GM12878 (cell line): ENCODE measurements at places on chromosomes 11 and 22. TPM values are rescaled to one million over a fixed set of nuclear protein-coding genes. Genes with fewer than 3 reads are reported as not detected.

DNA sequence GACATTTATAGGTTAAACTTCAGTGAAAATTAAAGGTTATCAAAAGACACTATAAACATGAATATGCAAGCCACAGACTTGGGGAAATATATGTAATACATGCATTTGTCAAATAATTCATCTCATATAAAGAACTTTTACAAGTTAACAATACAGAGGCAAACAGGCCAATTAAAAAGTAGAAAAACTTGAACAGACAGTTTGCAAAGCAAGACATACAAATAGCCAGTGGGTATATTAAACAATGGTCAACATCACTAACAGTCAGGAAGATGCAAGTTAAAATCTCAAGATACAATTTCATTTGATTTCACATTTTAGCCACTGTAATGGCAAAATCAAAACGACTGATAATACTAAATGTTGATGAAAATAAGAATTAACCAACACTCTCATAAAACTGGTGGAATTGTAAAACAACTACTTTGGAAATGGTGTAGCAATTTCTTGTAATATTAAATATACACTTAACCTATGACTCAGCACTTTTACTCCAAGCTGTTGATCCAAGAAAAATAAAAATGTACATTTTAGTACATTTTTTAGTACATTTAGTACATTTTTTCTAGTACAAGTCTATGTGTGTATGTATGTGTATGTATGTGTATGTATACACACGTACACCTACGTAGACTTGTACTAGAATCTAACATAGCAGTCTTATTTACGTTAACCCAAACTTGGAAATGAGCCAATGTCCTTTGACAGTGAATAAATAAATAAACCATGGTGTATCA is 62.8 kb downstream of the LRRC74B start:
- no peaks in the 10 kb centered on the region for H3K4me1 ChIP-seq
- no peaks in the 10 kb centered on the region for H3K27me3 ChIP-seq
- no peak overlapping the region for H3K27ac ChIP-seq
- H3K36me3 ChIP-seq = no peaks in the 10 kb centered on the region
- H3K4me3 ChIP-seq = no peak overlapping the region
- DNase-seq = no peak

DNA sequence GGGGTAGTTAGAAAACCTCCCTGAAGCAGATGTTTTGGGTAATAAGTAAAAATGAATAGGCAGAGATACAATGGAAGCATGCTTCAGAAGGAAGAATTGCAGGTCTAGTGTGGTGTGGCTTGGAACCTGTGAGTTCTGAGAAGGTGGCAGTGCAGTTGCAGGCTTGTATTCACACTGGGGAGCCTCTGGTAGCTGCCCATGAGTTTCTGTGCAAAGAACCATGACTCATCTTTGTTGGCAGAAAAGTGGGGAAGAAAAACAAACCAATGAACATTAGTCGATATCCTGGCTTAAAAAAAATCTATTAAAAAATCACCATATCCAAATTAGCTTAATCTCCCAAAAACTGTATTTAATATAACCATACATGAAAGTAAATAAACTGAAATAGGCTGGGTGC is 232.6 kb downstream of the FAT3 start:
- no peaks in the 10 kb centered on the region for H3K36me3 ChIP-seq
- DNase-seq = no peak
- H3K4me1 ChIP-seq = no peaks in the 10 kb centered on the region
- no peaks in the 10 kb centered on the region for H3K27me3 ChIP-seq
- H3K27ac ChIP-seq = no peak overlapping the region

DNA sequence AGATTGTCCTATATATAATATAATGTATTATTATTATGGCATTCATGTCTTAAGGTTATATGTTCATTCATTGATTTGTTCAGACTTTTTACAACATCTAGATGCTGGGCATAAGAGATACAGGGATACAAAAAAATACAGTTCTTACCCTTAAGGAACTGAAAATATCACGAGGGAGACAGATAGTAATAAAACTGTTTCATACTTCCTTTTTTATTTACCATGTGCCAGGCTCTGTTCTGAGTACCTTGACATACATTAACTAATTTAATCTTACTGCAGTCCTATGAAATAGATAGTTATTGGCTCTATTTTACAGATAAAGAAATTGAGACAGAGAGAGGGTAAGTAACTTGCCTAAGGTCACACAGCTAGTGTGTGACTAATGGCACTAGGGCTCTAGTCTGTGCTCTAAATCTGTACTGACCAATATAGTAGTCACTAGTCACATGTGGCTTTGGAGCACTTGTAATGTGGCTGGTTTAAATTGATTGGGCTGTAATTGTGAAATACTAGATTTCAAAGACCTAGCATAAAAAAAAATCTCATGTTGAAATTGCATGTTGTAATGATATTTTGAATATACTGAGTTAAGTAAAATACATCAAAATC is 21.3 kb downstream of the TRIM44 start:
- no peak overlapping the region; the same call in 1 of the 2 replicates for H3K27ac ChIP-seq
- H3K36me3 ChIP-seq = peaks cover 8% of the 10 kb centered on the region
- H3K4me3 ChIP-seq = no peak overlapping the region
- H3K4me1 ChIP-seq = peaks cover 33% of the 10 kb centered on the region
- DNase-seq = no peak

DNA sequence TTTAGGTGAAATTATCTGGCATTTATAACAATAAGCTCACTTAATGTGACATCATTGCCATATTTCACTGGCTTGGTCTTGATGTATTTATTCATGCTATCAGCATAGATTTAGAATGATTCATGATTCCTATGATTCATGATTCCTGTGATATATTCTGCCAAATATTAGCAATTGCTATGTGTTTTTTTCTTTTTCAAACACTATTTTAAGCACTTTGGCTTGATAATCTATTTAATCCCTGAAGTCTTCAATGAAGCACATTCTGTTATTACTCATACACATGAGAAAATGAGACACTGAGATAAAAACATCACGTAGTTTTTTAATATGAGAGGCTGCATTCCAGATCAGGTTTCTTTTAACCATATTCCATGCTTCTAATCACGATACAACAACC is 78.5 kb downstream of the LUZP2 start:
- no peak overlapping the region for H3K27ac ChIP-seq
- no peaks in the 10 kb centered on the region for H3K36me3 ChIP-seq
- DNase-seq = no peak
- no peak overlapping the region for H3K4me3 ChIP-seq

GRCh38 chr11:82930229-82930628 is 28.7 kb downstream of the DDIAS start:
- peak overlapping the region; percentile 82 for H3K27ac ChIP-seq
- H3K36me3 ChIP-seq = 0 out of 2 replicates have a peak, but pooled peaks cover 2% of the 10 kb centered on the region
- H3K4me3 ChIP-seq = no peak overlapping the region

DNA sequence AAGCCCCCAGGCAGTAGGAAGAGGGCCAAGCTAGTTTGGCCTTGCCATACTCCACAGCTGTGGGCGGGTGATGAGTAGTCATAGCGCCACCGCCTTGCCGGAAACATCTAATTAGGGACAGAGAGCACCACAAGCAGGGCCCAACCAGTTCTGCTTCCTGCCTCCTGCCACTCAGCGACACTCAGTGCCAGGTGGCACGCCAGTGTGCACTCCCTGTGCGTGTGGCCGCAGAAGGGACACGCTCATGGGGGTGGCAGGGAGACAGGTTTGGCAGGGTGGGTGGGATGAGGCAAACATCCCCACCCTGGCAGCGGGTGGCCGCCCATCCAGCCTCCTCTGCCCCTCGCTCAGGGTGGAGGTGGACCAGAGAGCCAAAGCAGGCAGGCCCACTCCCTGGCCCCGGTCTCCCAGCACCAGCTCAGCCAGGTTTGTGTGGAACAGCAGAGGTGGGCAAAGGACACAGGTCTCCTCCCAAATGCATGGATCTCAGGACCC is 4.9 kb downstream of the OVOL1 start:
- peaks cover 8% of the 10 kb centered on the region; the same call in 1 of the 2 replicates for H3K27me3 ChIP-seq
- H3K27ac ChIP-seq = peak overlapping the region; percentile 54
- DNase-seq = peak; percentile 73
- peaks cover 30% of the 10 kb centered on the region for H3K4me1 ChIP-seq

DNA sequence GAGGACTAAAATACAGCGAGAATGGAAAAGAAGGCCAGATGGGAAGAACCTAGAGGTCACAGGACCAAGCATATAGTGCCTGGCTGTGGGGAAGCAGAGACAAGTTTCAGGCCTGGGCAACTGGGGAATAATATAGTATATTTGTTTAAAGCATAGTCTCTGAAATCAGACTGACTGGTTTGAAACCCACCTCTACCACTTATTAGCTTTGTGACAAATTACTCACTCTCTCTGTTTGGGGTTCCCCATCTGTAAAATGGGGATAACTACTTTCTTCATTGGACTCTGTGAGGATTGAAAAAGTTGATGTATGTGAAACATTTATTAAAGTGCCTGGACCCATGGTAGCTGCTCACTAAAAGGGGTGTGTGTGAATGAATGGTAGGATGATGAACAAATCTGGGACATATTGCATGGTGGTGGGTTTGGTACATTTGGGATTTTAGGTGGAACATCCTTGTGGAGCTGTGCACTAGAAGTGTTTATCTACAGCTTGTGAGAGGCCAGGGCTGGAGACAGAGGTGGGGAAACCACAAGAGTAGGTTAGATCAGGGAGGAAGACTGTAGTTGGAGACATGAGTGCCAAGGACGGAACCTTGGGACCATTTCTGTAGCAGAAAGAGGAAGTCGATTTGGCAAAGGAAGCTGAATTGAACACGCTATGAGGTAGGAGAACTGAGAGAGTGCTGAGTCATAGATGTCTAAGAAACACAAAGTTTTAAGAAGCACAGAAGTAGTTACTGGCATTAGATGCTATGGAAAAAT is 52.6 kb downstream of the SWAP70 start:
- no peaks in the 10 kb centered on the region for H3K27me3 ChIP-seq
- H3K4me1 ChIP-seq = peaks cover 58% of the 10 kb centered on the region
- H3K36me3 ChIP-seq = peaks cover 6% of the 10 kb centered on the region
- H3K27ac ChIP-seq = peak overlapping the region; percentile 65
- H3K4me3 ChIP-seq = no peak overlapping the region

GRCh38 chr11:61071913-61072312 is 30.4 kb upstream of the CD5 start:
- peaks cover 14% of the 10 kb centered on the region for H3K4me1 ChIP-seq
- no peak overlapping the region for H3K4me3 ChIP-seq
- no peak for DNase-seq
- no peaks in the 10 kb centered on the region for H3K36me3 ChIP-seq
- H3K27ac ChIP-seq = peak overlapping the region; percentile 81
- H3K27me3 ChIP-seq = no peaks in the 10 kb centered on the region

GRCh38 chr22:20423906-20424551 is 13.6 kb downstream of the SCARF2 start:
- H3K36me3 ChIP-seq = no peaks in the 10 kb centered on the region
- H3K27ac ChIP-seq = no peak overlapping the region

DNA sequence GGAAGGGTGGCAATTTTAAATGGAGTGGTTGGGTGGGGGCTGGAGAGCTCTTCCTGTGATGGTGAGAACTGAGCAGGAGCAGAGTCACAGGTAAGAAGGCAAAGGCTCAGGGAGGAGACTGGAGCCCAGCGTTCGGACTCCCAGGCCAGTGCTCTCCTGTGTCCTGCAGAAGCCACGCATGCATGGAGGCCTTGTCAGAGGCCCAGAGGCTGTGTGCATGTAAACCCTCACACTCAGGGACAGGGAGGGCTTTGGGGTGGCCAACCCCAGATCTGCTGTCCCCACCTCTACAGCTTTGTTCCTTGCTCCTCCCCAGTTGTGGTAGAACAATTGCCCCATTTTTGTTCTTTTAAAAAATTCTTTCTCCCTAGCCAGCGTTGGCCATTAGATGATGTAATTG is 130.4 kb upstream of the PARVA start:
- no peak overlapping the region for H3K27ac ChIP-seq
- no peak for DNase-seq
- peaks cover 2% of the 10 kb centered on the region; the same call in 1 of the 2 replicates for H3K27me3 ChIP-seq
- H3K36me3 ChIP-seq = no peaks in the 10 kb centered on the region

DNA sequence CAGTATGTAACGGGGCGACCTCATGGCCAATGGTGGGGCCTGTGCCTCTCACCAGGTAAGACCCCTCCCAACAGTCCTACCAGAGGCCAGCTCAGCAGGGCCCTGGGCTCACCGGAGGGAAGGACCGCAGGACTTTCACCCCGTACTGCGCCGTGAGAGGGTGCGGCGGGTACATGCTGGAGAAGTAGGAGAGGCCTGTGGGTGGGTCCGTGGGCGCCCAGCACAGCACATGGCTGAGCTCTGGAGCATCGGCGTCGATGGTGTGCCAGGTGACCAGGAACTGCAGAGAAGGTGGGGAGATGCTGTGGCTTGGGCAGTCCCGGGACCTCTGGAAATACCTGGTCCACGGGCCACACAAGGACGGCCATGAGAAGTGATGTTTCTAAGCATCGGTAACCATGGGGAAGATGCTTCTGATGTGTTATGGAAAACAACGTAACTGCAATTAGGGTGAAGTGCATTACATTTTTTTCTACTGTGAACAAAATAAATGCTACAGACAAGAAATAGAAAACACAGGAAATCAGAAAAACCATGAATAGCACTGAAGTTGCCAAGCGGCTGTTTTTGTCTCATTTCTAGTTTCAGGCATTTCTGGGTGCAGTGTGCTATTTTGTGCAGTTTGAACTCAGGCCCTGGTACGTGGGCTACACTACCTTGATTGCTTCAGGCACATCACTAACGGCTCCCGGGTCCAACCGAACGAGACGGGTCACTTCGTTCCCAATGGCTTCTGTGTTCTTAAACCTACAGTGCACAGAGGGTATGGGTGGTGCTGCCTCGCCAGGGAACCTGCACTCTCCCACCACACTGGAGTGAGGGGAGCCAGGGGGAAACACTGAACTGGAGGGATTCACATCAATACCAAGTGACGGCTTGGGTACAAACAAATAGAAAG is 46.5 kb upstream of the SERPIND1 start:
- H3K36me3 ChIP-seq = peaks cover 7% of the 10 kb centered on the region; the same call in 1 of the 2 replicates
- no peaks in the 10 kb centered on the region for H3K4me1 ChIP-seq

The LRRN4CL gene
- not detected in 2 replicates for total RNA-seq

The MRGPRX3 gene
- total RNA-seq = not detected in 2 replicates

The EXPH5 gene
- total RNA-seq = 9.2 and 11.1 TPM in 2 replicates

The FGF19 gene
- total RNA-seq = 0.08 TPM in 1 of 2 replicates, not detected in the other

The MS4A4E gene
- 0.72 and 0.92 TPM in 2 replicates for total RNA-seq

The MAP6 gene
- total RNA-seq = 0.21 TPM in 1 of 2 replicates, not detected in the other

The HTR3A gene
- not detected in 2 replicates for total RNA-seq

The PHLDB1 gene
- 0.23 and 0.27 TPM in 2 replicates for total RNA-seq

The VSIG10L2 gene
- total RNA-seq = not detected in 2 replicates

The OR10A6 gene
- not detected in 2 replicates for total RNA-seq

The GTSE1 gene
- total RNA-seq = 43.9 and 46.2 TPM in 2 replicates

The LMNTD2 gene
- total RNA-seq = 2.8 and 3.3 TPM in 2 replicates

The MS4A6A gene
- 4.5 and 7.1 TPM in 2 replicates for total RNA-seq

The TBX1 gene
- not detected in 2 replicates for total RNA-seq
